ENCODE measurements at places on chromosomes 6 and 20. TPM values are rescaled to one million over a fixed set of nuclear protein-coding genes. Genes with fewer than 3 reads are reported as not detected.

Gene ZNF311
- 1.7 TPM for total RNA-seq

Gene CLPSL1
- not detected for total RNA-seq

Gene VTA1
- total RNA-seq = 93.9 TPM

Gene PCIF1
- 13.8 TPM for total RNA-seq

Gene OR2H1
- total RNA-seq = not detected

Gene ADGB
- total RNA-seq = not detected

Gene RRAGD
- 29.0 TPM for total RNA-seq

Measured in melanocyte of skin (primary cell).